H54 (cell line): ENCODE measurements at places on chromosomes 1 and 21.

- DNase-seq = no peak
Observed at GRCh38 chr21:31110430-31110829, 72.2 kb upstream of the KRTAP19-8 start.

DNA sequence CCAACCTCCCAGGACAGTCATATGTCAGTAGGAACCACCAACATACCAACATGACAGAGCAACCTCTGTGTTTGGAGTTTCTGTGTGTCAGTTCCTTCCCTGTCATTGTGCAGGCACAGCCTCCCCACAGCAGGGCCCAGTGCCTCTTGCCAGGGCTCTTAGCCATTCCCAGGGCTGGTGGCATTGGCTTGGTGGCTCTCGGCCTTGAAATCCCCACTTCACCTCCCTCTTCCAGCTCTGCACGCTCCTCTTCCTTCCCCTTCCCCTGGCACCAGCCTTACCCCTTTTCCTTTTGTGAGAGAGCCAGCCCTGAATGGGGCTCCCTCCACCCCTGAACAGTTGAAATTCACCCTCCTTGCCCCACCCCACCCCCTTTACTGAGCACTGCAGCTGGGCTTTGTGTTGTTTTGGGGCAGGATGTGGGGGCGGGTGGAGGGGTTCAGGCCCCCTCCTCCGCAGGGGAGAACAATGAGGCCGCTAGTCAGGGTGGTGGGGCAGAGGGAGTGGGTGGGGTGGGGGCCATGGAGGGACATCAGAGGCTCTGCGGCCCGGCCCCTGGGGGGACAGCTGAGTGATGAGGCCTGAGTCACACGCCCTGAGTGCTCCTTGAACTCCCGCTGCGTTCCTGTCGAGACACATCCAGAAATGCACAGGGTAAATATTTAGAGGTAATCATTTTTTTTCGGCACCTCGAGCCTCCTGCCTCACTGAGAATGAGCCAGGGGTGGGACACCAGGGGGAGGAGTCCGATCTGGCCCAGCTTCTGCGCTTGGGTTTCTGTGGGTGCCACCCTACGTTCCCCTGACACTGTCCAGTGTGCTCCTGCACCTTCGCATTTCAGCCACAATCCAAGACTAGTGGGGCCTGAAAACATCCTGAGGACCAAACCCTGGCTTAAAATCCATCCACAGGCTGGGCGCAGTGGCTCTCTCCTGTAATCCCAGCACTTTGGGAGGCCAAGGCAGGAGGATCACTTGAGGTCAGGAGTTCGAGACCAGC, 28.6 kb downstream of the LGR6 start:
- peak; percentile 72 for DNase-seq

DNA sequence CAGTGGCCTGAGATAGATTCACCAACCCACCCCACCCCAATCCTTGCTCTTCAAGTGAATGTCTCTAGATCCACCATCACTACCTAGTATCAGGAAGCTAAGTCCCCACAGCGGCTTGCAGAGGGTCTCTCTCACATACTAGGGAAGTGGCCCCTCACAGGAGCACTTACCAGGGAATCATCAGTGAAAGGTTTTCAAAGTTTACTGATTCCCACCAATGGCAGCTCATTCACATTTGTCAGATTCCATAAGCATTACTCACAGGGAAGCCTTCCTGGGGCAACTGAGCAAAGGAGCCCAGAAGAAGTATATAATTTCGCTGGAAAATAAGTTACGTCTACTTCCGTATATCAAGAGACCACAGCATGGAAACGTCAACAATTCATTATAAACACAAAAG, 120.8 kb downstream of the GREM2 start:
- peak; percentile 62 for DNase-seq

DNA sequence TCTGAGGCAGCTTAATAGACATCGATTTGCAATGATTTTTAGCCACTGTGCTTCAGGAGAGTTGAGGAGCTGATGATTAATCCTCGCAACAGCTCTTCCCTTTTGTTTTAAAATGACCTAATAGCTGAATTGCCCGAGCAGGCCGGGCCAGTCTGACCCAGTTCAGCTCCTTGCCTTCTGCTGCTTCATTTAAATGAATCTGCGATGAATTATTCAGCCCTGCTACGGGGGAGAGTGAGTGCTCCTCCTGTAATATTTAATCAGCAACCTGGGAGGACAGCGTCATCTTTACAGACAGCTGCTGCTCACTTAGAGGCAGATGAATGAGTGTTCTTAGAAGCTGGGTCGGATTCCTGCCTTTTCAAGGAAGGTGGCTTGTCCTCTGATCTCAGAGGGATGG, 325.1 kb downstream of the CAMTA1 start:
- no peak for DNase-seq

- no peak for DNase-seq
Observed at GRCh38 chr1:244212219-244212618, 161.1 kb downstream of the ZBTB18 start.

DNA sequence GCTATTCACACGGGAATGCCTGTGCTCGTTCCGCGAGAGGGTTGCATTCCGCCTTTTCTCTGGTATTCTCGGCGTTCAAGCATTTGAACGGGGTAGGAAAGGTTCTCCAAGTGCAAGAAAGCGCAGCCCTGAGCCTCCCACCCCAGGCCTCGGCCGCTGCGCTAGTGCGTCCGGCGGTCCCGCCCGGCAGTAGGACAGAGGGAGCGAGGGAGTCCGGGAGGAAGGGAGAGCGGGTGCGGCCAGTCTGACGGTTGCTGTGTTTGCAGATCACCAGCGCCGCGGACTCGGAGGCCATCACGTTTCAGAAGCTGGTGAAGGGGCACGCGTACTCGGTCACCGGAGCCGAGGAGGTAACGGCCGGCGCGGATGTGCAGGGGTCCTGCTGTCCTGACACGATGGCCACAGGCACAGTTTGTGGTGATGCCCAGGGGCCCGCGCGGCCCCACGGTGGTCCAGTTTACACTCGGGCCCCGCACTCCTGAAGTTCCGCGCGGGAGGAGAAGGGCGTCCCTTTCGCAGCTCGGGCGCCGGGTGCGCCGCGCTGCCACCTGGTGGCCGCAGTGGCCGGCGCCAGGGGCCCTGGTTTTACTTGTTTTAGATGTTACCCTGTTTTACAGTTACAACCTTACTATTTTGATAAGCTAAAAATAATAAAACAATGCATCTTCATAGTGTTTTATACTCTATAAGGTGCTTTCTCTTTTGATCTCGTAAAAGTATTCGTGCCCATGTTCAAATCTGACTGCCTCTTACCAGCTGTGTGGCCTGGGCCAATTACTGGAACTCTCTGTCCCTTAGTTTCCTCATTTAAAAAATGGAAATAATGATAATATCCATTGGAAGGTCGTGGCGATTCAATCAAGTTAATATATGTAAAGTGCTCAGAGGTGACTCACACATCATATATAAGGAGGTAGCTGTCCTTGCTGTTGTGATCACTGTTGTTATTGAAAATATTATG, 36.7 kb downstream of the CAPN2 start:
- DNase-seq = no peak

DNA sequence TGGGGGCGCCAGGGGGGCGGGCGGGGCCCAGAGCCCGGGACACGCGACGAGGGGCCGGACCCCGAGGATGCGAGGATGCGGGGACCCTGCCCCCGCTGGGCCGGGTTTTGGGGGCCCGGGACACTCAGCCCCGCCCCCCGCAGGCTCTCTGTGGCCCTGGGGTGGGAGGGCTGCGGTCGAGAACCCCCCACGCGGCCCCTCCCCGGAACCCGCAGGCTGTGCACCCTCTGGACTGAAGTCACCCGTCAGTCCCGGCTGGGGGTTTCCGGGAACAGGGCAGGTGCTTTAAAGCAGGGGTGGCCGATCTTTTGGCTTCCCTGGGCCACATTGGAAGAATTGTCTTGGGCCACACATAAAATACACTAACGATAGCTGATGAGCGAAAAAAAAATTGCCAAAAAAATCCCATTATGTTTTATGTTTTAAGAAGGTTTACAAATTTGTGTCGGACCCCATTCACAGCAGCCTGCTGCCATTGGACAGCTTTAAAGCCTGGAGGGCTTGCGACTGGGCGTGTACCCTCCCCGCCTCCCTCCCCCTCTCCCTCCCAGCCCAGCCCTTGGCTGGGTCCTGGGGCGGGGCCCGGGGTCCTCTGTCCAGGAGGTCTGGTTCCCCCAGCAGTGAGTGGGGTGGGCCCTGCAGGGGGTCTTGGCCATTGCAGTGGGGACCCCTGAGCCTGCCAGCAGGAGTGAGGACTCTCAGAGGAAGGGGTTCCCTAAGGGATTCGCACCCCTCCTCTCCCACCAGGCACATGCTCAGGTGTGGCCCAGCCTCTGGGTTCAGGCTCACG, 21.6 kb upstream of the C1orf159 start:
- no peak for DNase-seq

DNA sequence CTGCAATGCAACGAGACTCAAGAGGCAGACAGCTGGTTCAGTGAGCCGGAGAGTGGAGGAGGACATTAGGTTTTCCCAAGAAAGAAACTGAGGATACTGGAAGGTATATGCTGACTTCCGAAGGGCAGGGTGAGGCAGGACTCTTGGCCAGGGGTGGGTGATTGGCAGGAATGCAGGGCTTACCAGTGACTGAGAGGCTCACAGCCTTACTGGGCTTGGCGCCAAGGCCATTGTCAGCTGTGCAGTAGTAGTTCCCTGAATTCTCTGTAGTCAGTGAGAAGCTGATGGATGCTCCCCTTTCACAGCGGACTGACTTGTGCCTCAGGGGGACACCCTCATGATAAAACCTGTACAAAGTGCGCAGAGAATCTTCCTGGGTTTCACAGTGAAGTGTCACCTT, 9.6 kb downstream of the FCRL5 start:
- no peak for DNase-seq

GRCh38 chr1:16167331-16168143, 11.7 kb upstream of the EPHA2 start:
- DNase-seq = no peak

GRCh38 chr1:115067161-115067859, 22.0 kb downstream of the TSPAN2 start:
- peak; percentile 47 for DNase-seq

GRCh38 chr1:26281971-26282370, 2.1 kb downstream of the SH3BGRL3 start:
- DNase-seq = no peak

- DNase-seq = no peak
Observed at GRCh38 chr1:155177918-155178281, 4.3 kb downstream of the TRIM46 start.

- no peak for DNase-seq
Observed at GRCh38 chr21:31457675-31458074, 113.6 kb upstream of the TIAM1 start.

DNA sequence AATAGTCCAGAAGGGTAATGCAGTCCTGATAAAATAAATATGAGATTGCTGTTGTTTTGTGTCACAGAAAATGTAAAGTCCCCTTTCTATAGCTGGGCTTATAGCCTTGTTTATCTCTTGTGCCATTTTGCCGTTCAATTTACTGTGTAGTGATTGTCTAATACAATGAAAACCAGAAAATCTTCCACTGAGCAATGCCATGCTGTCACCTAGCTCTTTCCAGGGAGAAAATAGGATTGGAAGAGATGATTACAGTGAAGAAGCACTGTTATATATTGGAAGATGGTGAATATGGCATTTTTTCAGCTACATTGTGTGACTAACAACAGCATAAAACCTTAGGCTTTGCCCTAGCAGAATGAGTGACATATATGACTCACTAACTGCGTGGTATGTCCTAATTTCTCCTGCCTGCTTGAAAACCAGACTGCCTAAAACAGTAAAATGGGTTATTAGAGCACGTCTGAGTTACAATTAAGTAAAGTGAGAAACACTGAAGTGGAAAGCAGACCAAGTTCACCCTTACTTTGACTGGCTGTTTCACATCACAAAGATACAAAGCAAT, 332.4 kb upstream of the ZP4 start:
- peak; percentile 7 for DNase-seq

DNA sequence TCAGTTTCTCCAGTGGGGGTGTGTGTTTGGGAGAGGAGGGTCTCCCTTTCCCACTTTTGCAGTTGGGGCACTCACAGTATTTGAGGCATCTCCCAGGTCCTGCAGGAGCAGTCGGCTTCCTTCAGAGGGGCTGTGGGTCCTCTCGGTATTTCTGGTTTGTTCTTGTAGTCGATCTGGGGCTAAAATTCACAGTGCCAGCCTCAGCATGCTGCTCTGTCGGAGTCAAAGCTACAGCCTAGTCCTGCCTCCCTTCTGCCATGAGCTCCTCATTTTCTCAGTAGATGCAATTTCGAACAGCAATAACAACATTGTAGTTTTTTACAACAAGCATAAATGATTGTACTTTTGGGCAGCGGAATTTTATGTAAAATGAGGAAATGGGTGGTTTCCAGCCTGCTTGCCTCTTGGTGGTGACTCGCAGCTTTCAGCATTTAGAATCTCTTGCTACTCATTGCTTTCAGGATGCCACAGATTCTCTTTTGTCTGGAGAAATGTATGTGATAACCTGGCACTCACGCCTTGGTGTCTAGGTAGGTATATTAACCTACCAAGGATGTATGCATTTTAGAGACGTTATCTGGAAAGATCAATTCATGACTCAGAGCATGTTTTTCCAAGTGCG, 82.4 kb upstream of the C21orf91 start:
- DNase-seq = no peak

DNA sequence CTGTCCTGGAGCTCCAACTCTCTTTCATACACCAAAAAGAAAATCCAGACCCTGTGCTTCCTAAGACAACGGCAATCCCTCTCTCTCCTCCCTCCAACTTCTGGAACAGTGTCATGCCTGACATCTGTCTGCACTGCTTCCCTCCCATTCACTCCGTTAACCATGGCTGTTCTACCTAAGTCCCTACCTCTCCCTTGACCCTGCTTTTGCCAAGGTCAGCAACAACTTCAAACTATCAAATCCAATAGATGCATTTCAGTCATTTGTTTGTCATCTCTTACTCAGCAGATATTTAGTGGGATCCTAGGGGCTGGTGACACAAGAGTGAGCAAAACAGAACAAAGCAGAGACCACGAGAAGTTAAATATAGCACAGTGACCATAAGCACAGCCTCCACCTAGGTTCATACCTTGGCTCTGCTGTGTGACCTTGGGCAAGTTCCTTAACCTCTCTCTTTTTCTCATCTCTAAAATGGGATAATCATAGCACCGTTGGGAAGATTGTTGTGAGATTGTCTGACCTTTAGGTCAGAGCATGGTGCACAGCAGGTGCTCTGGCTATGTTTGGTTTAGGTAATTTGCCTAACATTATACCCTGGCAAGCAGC, 88.9 kb downstream of the TMEM53 start:
- DNase-seq = no peak

- no peak for DNase-seq
Observed at GRCh38 chr1:30853350-30853749, 55.2 kb downstream of the SDC3 start.

- DNase-seq = no peak
Observed at GRCh38 chr1:23581219-23581618, 21.9 kb upstream of the ID3 start.

DNA sequence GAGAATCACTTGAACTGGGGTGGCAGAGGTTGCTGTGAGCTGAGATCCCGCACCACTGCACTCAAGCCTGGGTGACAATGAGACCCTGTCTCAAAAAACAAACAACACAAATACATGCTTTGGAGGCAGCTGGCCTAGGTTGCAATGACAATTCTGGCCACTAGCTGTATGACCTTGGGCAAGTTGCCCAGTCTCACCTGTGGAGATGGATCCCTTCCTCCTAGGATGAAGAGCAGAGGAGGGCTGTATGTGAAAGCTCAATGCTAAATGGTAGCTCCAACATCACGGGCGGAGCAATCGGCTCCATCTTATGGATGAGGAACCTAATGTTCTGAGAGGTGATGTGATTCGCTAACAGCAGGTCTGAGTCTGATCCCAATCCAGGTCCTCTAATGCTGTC, 20.6 kb downstream of the ADORA1 start:
- no peak for DNase-seq
